ENCODE measurements at places on chromosomes 7 and 10.

GRCh38 chr10:78651287-78651686, 417.5 kb upstream of the ZMIZ1 start:
- DNase-seq, result no peak

- no peak for DNase-seq
These were observed 168.3 kb downstream of the VTI1A start for GRCh38 chr10:112615269-112615668.

DNA sequence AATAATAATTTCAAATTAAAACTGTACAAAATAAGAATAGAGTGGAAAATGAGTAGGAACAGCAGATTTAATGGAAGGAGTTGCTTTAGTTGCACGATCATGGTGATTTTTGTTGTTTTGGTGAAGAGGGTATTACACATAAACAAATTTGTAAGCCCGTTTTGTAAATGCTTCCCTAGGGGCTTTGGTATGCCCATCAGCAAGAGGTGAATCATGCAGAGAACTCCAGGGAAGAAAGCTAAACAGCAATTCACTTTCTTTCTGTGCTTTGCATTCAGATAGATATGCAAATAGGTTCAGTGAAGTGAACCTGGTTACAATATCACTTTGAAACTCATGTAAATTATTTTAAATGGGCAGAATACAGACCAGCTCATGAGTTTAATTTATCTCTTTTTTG, 422.2 kb upstream of the MTPN start:
- no peak for DNase-seq

GRCh38 chr7:114428211-114428610, 13.6 kb downstream of the FOXP2 start:
- DNase-seq, result no peak

GRCh38 chr7:155807065-155807671, 5.1 kb downstream of the SHH start:
- no peak for DNase-seq

DNA sequence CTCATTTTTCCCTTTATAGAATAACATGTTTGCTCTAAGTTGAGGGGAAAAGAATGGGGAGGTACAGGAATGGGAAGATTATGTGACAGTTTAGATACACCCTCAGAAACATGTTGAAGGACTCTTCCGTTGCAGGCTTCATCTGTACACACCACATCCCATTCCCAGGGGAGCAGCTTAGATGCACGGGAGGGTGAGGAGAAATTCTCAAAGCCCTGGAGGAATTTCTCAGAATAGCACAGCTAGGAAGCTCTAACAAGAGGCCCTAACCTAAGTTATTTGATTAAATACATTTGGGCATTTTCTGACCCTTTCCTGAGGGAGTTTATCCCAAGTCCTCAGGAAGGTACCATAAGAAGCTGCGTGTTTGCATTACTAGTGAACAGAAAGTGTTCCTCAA, 660.2 kb upstream of the IGFBP3 start:
- no peak for DNase-seq

GRCh38 chr10:92342796-92343195, 51.8 kb downstream of the MARCHF5 start:
- no peak for DNase-seq
